Epithelial cell of proximal tubule (primary cell): ENCODE measurements at places on chromosomes 16 and 17. TPM values are rescaled to one million over a fixed set of nuclear protein-coding genes. Genes with fewer than 3 reads are reported as not detected.

GRCh38 chr17:40171750-40172149 is 5.5 kb upstream of the RAPGEFL1 start:
- no peak for DNase-seq

DNA sequence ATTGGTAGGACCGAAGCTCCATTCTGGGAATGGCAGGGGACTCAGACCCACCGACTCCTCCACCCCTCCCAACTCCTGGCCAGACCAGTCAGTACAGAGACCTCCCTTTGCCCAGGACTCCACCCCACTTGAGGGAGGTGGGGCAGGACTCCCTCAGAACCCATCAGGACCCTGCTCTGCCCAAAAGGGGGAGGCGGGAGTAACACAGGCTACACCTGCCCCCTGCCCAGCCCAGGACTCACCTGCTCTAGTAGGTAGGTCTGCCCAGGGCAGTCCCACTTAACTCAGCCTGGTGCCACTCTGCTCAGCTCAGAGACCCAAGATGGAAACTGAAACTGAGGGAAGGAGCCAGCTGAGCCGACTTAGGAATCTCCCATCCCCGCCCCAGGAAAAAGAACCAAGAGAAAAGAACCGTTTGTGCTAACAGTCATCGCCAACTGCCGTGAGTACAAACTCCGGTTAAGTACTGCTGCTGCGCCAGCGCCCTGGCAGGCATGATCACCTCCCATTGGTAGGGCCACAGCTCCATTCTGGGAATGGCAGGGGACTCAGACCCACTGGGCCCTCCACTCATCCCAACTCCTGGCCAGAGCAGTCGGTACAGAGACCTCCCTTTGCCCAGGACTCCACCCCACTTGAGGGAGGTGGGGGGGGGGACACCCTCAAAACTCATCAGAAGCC is 503 bp downstream of the DHX58 start:
- DNase-seq: no peak

DNA sequence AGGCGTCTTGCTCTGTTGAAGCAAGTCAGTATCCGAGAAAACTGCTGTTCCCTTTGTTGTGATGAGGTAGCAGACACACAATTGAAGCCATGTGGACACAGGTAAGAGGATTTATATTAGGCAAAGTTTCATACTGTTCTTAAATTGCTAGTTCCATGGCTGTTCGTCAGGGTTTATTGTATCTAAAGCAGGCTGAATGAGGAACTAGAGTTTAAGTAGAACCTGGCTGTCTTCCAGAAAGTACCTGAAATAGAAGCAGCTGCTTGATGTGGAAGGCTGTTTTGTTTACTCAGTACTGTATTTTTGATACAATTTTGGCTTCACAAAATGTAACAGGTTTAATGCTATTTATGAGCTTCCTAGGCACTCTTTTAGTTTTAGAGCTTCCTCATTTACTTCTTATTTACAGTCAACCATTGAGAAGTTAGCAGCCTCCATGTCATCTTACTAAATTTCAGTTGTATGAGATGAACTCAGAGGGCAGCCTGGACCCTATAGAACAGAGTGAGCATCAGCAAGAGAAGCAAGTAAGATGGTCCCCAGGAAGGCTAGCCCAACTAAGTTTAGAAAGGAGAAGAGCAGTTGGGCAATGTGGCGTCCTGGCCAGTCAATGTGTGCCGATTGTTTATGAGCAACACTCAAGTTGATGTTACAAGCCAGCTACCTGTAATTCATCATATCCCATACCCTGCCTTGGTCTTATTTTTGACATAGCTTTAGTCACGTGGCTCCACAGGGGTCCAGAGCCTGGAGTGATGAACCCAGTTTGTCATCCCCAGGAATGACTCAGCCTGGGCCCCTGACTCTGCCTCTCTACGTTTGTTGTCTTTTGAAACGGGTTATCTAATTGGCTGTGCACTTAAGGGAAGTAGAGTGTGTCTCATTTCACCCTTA is 9.7 kb upstream of the ARL2BP start:
- no peak for DNase-seq

- no peak for DNase-seq
Observed at GRCh38 chr16:78098595-78099270, 721 bp upstream of the WWOX start.

DNA sequence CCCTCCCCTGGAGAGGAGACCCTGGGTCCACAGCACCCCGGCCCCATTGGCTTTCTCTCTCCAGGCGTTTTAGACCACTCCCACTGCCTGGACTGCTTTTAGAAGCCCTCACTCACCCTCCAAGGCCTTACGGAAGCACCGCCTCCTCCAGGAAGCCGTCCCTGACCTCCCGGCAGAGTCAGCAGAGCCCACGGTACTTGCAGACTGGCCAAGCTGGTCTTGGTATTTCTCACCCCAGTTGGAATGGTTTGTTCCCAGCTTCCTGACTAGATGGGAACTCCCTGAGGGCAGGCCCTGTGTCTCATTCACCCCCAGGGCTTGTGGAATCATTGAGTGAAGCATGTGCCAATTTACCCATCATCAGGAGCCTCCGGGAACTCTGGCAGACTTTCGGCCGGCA is 9.2 kb downstream of the SCGB1C2 start:
- no peak for DNase-seq

- no peak for DNase-seq
Observed at GRCh38 chr16:67801241-67801640, 5.1 kb downstream of the RANBP10 start.

DNA sequence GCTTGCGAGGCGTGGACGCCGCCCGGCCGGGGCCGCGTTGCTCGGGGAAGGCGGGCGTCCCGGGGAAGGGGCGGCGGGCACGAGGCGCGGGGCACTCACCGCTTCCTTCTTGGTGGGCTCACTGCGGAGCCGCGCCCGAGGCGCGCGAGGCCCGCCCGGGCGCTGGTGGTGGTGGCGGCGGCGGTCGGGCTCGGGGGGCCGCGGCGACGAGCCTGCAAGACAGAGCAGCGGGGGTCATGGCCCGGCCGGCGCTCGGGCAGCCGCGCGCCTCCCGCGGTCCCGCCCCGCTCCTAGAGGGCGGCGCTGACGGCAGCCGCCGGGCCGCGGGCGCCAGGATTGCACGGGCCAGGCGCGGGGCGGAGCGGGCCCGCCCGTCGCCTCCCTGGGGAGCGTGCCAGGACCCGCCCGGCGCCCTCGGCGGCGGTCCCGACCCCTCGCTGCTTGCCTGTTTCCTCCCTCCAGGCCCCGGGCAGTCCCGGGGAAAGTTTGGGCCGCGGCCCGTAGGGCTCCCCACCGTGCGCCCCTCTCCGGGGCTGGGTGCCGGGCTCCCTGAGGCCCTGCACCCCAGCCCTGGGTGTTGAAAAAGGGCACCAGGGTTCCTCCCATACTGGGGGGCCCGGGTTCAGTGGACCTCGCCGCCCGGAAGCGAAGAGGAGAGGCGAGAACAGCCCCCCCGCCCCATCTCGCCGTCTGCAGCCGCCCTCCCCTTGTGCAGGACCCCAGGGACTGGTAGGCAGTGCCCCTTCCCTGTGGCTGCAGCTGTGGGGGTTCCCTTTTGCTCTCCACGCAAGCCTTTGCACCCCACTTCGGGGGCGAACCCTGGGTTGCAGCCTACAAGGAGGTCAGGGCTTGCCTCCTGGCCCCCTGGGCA is at the start of gene C16orf74:
C16orf74 (minus strand) TSS at position 270 of the 871 bp plus-strand sequence. CDS start 15,879 bp downstream, outside the sequence.
- no peak for DNase-seq

DNA sequence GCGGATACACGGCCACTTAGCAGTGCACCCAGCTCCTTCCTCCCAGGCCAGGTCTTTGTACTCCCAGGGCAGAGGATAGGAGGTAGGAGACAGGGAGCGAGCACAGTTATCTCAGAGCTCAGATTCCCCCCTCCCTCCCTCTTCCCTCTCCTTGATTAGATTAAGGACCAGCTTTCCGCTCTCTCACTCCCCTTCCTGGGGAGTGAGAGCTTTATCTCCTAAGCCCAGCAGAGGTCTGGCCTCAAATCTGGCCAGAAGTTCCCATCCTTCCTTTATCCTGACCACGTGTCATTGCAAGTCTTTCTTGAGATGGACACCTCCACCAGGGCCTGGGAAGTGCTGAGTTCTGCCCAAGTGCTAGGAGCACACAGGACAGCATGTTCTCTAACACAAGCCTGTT is 5.1 kb downstream of the ARL4D start:
- DNase-seq: no peak

DNA sequence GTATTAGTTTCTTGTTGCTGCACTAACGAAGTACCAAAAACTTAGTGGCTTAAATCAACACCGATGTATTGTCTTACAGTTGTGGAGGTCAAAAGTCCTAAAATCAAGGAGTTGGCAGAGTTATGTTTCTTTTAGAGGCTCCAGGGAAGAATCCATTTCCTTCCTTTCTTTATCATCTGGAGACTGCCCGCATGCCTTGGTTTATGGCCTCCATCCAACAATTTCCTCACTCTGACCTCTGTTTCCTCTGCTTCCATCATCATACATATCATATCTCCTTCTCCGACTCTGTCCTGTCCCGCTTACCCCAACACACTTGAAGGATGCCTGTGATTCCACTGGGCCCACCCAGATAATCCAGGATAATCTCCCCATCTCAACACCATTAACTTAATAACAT is 627.8 kb downstream of the KCNJ2 start:
- DNase-seq: no peak

DNA sequence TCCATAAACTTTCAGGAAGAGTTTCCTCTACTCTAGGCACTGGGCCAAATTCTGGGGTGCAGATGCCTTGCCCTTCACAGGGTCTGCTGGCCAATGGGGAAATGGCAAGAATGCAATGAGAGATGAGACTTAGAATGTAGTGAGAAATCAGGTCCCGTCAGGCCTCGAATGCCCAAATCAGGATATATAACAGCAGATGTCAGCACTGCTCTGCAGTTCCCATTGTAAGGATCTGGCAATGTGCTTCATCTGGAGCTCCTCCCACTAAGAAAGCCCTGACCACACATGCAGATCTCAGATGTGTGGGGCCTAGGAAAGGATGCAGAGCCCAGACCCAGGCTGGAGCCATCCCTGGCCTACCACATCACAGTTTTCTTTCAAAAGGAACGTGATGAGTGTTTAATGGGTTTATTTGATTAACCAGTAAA is 13.9 kb upstream of the LPCAT2 start:
- no peak for DNase-seq

DNA sequence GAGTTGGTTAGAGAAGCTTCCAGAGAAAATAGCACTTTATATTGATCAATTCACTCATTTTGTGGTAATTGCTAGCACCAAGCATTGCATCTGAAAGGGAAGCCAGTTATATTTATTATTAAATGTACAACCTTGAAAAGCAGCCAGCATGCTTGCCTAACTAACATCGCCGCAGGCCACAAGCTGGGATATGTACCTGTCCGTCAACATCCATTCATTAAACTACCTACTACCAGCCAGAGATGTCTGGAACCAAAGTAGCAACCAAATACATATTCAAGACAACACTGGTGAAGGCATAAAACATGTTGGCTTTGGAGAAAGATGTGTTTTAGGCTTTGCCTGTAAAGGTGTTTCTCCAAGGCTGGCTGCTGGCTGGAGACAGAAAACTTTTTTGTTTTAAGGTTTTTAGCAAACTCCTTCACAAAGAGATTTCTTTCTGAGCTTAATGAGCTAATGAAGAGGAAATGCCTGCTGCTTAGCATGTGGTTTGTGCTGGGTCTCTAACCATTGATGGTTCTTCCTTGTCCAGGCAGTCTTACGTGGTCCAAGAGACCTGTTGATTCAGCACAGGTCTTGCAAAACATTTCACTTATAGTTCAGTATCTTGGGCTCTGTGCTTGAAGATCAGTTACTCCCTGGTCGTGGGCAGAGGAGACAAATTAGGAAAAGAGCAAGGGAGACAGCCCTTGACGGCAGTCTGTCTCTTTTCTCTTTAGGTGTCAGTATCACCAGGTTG is 3.1 kb downstream of the ITPRIPL2 start:
- DNase-seq: no peak

DNA sequence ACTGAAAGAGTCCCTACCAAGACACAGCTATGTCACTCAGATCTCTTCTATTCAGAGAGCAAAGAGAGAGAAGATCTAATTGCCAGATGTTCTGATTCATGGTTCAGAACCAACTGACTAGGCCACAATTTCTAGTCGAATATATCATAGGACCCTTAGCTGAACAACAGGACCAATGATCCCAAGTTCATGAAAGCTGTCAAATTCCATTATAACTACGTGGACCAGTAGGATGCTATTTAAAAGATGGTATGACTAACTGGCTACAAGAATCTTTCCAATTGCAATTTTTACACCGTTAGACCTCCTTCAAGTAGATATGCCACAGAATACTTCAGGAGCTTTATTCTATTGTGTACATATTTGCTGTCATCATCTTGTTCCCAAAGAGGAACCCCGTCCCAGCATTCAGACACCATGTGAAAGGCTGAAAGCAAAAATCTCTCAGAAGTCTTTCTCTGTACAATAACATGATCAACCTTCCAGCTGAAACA is 26.0 kb downstream of the DCUN1D3 start:
- no peak for DNase-seq

GRCh38 chr17:8747742-8748141 is 3.1 kb upstream of the CCDC42 start:
- no peak for DNase-seq

DNA sequence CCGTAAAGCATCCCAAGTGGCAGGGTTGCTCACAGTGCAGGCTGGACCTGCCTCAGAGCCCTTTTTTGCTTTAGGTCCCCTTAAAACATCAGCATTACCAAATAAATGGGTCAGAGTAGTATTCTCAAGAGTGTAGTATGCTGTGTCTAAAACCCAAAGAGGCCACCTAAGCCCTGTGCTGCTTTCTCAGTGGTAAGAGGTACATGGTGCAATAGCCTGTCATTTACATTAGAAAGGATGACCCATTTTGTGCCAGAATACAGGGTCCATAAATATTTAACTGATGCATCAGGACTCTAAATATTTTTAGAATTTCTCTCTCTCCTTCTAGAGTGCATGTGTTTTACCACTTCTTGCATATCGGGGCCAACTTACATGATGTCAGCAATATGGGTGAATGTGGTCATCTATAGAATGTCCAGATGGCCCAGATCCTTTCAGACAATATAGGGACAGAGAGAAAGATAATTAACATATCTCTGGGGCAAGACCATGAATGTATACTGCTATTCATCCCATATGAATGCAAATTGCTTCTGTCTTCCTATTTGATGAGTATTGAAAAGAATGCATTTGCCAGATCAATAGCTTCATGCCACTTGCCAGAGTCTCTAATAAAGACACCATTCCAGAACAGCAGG is 329.2 kb downstream of the PMP22 start:
- no peak for DNase-seq

DNA sequence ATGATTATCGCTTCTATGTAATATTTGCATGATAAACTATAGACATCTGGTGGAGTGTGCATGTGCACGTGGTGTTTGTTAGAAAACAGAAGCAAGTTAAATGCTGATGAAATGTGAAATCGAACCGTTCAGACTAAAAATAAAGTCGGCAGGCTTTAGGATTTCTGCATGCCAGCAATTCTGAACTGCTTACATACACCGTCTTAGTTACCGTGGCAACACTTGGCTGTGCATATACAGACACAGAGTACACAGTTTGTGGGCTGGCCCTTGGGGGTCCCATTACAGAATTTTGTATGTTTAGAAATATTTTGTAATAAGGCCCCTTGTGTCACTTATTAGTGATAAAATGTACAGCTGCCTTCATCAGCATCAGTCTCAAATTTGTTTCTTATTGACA is 605.5 kb downstream of the RBFOX1 start:
- no peak for DNase-seq

Gene PGP
- 29.3 and 58.3 TPM in 2 replicates for total RNA-seq

Gene TMIGD1
- not detected in 2 replicates for total RNA-seq

Gene CCDC200
- not detected in 2 replicates for total RNA-seq

Gene GOT2
- total RNA-seq: 173 and 228 TPM in 2 replicates

Gene ATP2C2
- 1.4 and 6.3 TPM in 2 replicates for total RNA-seq

Gene CHST5
- total RNA-seq: not detected in 2 replicates

Gene CCL8
- total RNA-seq: not detected in 2 replicates

Gene ZACN
- not detected in 2 replicates for total RNA-seq

Gene DNASE1L2
- 0.07 and 0.52 TPM in 2 replicates for total RNA-seq

Gene C16orf54
- not detected in 2 replicates for total RNA-seq

Gene SDR42E1
- total RNA-seq: 13.5 and 16.1 TPM in 2 replicates

Gene CISD3
- total RNA-seq: 9.4 and 19.3 TPM in 2 replicates
